ENCODE measurements at places on chromosomes 16 and 17.

DNA sequence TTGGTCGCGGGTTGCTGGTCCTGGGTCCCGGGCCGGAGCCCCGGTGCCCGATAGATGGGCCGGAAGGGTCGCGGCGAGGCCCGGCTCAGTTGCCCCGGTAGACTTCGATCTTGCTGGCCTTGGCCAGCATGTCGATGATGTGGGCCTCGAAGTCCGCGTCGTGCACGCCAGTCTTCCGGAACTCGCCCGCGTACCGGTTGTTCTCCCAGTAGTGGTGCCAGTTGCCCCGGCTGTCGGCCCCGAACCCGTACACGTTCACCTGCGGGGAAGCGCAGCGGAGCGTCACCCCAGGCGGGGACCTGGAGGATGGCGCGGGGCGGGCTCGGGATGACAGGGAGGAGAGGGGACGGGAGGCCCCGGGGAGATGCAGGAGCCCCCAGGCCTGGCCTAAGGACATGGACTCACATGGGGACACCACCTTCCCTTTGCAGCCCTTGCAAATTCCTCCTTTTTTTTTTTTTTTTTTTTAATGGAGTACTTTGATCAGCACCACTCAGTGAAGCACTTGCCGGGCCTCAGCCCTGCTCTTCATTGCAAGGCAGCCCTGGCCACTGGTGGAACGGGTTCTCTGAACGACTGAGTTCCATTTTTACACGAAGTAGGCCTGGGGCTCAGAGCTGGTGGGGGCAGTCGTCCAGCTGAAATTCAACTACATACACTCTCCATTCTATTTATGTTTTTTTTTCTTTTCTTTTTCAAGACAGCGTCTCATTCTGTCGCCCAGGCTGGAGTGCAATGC, 35.1 kb downstream of the DDX19A start:
- no peak for DNase-seq

DNA sequence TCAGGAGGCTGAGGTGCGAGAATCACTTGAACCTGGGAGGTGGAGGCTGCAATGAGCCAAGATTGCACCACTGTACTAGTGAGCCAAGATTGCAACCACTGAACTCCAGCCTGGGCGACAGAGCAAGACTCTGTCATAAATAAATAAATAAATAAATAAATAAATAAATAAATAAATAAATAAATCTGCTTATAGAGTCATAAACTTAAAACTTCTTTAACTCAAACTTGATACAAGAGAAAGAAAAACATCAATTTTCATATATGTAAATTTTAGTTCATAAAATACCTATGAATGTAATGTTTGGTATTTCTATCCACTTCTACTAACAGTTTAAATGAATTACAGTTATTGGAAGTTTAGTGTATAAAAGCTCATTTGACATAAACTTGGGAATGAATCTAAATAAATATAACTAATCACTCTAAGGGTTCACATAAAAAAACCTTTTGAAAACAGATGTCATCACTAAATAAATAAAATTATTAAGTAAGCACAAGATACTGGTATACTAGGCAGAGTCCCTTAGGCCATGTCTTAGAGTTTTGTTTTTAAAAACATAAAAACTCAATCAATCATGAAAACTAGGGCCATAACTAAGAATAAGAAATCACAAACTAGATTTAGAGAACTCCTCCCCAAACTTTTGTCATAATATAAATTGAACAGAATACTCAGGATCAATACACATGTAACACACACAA, 54.1 kb downstream of the SMURF2 start:
- DNase-seq, result no peak

- DNase-seq, result no peak
Observed at GRCh38 chr16:4675864-4676786, 17.2 kb upstream of the NUDT16L1 start.

DNA sequence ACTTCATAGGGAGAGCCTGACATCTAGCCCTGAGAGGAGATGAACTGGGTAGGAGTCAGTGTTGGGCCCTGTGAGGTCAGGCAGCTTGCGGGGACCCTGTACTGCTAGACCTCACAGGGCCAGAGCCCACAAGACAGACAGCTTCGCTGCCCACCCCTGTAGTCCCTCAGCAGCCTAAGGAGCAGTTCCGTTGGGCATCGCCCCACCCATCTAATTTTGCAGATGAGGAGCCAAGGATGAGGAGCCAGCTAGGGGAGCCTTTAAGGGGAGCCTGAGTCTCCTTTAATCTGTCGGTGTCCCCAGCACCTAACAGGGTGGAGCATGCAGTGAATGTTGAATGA, 755 bp upstream of the TUFM start:
- peak; percentile 6 for DNase-seq

DNA sequence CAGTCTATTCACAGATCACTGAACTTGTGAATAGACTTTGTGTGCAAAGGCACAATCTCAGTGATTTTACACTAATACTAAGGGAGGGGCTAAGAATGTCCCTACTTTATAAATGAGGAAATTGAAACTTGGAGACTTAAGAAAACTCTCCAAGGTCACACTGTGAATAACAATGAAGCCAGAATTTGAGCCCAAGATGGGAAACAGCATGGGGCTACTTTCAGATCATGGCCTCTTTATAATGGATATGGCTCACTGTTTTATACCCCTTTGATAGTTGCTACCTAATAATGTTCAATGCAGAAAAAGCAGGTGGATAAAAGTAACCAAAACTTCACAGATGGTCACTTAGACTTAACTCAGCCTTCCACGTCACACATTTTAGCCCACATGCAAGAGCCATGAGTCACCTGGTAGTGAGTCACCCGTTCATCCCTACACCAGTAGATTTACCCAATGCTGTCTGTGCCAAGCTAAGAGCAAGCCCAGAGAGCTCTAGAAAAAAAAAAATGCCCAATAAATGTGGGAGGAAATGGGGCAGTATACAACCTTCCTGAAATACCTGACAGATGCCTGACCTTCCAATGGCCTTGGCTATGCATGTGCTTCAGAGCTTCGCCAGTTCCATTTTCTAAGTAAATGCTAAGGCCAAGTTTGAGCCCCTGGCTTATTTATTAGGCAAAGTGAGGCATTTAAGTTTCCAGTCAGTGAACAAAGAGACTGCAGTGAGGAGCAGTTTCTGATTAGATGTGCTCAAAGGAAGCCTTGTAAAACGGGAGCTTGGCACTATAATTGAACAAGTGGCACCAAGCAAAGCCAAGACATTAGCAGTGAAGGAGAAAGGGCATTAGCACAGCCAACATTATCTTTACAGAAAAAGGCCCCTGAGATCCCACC, 219.7 kb downstream of the TMEM114 start:
- peak; percentile 7 for DNase-seq

DNA sequence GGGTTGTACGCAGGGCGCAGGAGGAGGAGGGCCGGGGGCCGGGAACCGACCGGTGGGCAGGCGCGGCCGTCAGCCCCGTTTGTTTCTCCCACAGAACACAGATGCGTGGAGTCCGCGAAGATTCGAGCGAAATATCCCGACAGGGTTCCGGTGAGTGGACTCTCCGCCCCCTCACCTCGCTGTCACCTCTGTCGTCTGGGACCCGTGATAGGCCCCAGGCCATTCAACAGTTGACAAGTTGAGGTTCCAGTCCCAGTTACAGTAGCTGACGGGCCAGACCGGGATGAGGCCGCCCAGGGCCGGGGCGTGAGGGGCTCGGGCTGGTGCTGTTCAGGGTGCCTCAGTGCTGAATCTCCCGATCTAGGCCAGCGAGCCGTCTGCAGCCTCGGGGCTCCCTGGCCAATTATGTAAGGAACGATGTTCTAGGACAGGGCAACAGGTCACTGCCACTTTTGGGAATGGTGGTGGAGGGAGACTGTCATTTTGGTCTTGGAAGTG, 628 bp downstream of the GABARAPL2 start:
- DNase-seq, result no peak

GRCh38 chr16:74760007-74760767, 14.4 kb downstream of the FA2H start:
- DNase-seq, result peak; percentile 90

- no peak for DNase-seq
Observed at GRCh38 chr16:2828521-2828840, 1.6 kb upstream of the ZG16B start.

DNA sequence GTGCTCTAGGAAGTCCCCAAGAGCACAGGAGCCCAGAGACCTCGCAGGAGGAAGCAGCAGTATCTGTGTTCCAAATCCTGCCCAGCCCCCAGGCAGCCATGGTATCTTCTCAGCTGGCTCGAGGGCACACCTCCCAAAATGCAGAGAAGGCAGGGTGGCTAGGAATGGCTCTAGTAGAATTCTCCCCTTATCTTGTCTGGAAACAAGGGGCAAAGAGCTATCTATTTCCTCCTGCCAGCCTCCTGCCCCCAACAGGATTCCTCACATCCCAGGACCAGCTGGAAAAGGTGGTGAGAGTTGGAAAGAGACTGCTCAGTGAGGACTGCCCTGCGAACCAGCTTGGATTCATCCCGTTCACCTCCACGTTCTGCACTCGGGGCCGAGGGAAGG, 8.6 kb upstream of the TSPOAP1 start:
- DNase-seq, result peak; percentile 27

GRCh38 chr17:50139950-50140885, 10.3 kb upstream of the SAMD14 start:
- peak; percentile 73 for DNase-seq

GRCh38 chr17:28925912-28926365, 23.1 kb upstream of the DHRS13 start:
- DNase-seq, result peak; percentile 92

- no peak for DNase-seq
Observed at GRCh38 chr16:30746638-30747175, 1.5 kb upstream of the PHKG2 start.

GRCh38 chr16:17321824-17322223, 148.9 kb downstream of the XYLT1 start:
- DNase-seq, result no peak

DNA sequence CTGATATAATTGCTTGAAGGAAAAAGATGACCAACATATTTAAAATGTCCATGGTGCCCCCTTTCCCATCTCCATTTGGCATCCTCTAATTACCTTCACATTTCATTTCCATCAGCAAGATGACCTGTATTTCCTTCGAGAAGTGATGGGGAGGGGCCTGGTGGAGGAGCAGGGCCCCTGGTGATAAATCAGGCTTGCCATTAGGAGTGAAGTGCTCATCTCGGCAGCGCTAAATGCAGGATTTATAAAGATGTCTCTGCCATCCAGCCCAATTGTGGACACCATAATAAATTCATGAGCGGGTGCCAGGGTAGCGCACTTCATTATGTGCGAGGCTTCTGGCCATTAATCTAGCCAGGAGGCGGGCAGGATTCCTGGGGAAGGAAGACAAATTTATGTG, 101.5 kb upstream of the IRX6 start:
- no peak for DNase-seq

- peak; percentile 62 for DNase-seq
Observed at GRCh38 chr17:62085511-62086408, 20.7 kb upstream of the MED13 start.

DNA sequence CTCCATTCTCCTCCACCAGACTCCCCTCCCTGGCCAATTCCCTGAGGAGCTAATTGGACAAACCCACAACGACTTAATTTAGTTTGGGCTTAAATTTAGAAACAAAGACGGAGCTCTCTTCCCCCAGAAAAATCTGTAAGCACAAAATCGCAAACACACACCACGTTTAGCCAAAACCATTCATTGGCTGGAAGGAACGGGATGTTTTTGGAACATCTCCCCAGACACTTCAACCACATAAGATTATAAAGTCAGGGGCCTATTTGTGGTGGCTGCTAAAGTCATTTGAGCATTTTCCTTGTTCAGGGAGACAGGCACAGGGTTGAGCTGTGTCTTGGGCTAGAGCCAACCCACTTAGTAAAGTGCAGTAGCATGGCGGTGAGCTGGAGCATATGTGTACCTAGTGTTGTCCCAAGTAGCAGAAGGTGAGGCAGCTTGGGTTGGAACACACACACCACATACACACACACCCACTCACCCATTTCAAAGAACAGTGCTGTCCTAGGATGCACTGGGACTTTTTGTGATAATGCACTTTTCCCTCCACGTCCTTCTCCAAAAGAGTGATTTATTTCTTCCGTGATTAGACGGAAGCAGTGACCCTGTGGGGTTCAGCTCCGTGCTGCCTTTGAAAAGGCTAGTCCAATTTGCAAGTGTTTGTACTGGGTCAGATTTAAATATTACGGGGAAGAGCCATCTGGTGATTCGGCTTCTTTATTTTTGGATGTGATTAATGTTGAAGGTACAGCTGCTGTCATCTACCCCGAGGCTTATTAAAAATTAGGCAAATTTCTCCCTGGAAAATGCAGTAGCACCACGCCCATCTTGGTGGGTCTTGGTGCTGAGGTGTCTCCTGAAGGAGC, 32.2 kb downstream of the ELAC2 start:
- peak; percentile 32 for DNase-seq

DNA sequence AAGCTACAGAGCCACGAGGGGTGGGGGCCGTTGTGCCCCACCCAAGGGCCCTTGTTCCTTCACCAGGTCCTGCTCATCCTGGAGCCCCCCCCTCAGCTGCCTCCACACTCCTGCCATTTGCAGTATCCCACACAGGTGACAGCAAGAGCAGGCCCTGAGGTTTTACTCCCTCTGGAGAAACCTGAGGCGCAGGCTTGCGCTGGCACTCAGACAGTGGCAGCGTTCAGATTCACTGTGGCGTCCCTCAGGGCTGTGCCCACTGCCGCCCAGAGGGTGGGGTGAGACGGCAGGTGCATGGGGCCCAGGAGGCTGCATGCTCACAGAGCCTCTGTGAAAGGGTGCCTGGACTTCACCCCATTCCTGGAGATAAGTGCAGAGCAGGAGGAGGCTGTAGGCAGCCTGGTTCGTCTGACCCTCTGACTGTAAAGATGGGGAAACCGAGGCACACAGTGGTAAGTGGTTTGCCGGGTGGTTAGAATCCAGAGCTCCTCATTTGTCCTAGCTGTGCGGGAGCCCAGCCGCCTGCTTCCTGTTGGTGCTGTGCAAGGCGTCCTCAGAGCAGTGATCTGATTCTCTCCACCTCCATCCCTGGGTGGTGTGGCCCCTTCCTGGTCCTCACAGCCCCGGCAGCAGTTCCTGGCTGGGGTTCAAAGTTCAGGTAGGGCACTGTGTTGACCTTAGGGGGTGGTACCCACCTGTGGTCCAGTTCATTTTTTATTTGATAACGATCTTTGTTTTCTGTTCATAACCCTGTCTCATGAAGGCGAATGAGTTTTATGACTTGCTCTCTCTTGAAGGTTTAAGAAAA, 1.6 kb downstream of the SPIRE2 start:
- no peak for DNase-seq

All from IMR-90 (cell line).